ENCODE measurements at places on chromosomes 4 and X.

DNA sequence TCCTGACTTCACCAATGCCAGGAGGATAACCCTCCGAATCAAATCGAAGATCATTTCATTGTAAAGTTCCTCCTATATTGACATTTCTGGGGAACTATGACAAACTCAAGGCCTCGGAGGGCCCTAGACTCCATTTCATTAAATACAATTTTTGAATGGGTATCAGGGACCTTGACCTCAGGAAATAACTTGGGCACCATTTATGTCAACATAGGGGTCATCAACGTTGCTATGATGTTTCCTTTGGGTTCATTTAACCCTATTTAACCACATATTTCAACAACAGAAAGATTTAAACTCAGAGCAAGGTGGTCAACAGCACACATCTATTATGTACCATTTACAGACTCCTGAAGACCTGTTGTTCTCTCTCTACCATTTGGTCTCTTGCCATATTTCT, 395.1 kb downstream of the TRIML1 start:
- no peak for DNase-seq

DNA sequence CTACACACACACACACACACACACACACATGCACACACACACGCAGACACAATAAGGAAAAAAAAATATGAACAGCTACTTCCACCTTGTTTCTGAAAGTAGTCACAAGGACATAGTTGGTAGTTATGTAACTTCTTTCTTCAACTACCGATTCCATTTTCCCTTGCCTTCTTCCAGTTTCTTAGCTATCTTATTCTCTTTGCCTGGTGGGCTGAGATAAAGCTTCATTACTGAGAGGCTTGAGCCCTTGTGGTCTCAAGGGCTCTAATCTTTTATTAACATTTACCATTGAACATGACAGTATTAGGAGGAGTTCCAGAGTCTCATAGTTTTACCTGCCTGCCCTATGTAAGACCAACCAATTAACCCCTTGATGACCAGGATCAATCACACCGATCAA, 8.9 kb upstream of the SMIM10 start:
- no peak for DNase-seq

DNA sequence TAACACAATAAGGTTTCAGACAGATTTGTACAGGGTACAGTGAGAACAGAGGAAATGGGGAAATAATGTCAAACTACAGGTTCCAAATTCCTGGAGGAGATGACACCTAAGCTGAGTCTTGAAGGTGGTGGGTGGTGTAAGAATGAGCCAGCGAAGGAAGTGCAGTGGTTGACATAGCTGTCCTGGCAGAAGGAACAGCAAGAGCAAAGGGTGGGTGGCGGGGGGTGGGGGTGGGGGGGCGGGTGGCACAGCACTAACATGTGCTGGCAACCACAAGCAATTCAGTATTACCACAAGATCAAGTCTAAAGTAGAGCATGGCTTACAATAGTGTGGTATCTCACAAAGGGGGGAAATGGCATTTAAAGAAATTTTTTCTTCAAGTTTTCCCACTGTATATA, 13.1 kb upstream of the G3BP2 start:
- DNase-seq: no peak

GRCh38 chr4:137905930-137906329, 336.2 kb downstream of the SLC7A11 start:
- no peak for DNase-seq

DNA sequence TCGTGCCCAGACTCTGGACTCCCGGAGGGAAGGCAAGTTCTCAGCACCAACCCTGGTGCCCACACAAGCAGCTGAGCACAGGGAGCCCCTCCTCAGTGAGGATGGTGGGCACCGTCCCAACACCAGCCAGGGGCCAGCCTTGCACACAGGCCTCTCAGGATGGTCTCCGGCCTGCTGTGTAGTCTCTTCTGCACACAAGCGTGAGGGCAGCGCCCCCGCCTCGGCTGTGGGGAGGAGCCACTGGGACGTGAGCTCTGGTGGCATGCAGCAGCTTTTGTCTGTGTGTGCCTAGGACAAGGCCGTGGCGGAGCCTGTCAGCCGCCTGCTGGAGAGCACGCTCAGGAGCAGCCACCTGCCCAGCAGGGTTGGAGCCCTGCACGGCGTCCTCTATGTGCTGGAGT, 16.1 kb upstream of the MSANTD1 start:
- DNase-seq: no peak

- no peak for DNase-seq
Measured at GRCh38 chr4:186724864-186725468, 1.3 kb upstream of the FAT1 start.
